ENCODE measurements at places on chromosomes 2 and 18.

DNA sequence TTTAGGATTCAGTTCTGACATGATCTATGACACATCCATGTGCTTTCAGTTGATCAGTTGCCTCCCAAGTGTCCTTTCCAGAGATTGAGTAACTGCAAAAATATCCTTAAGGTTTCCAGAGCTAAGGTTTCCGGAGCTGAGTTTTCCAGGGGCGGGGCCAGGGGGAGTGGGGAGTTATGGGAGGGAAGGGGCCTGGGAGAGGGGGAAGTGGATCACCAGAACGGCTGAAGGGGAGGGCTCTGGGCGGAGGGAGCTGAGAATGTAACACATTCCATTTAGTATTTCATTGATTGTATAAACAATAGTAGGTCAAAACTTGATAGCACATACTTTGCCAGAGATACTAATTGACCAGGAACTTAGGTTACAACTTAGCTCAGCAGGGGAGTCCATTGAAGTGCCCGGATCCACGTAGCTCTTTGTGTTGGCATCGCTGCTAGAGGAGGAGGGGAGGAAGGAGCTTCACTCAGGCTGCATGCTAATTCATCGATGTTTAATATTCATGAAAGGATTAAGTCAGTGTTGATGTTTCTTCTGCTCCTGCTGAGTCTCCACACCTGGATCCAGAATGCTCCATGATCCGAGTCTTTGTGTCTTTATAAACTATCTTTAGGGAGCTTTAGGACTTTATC is 289.8 kb downstream of the ALPK2 start:
- DNase-seq, result no peak

DNA sequence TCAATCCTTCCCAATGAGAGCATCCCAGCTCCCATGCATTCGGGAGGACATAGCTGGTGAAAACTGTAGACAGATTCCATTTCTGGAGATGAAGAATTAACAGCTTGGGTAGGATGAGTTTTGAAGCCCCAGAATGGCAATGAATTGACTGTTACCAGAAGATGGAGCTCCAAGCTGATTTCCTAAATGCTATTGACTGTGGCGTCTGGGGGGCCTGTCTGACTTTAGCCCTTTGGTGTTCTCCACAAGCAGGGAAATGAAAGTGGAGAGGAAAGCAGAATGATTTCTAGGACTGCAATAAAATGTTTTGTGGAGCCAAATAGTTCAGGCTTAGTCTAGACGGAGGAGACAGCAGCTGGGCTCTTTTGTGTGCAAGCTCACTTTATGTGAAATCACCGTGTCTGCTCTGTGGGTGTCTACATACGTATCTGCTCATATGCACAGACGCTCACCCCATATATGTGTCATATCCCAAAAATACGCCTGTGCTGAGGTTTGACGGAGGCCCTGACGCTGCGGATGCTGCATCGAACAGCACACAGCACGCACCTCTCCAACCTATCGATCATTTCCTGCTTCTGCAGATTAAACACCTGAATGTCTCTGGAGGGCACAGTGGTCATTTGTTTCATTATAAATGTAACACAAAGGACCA is 166.4 kb upstream of the PXDN start:
- peak; percentile 83 for DNase-seq

GRCh38 chr2:216849987-216850386 is 9.9 kb downstream of the TNP1 start:
- DNase-seq, result no peak

DNA sequence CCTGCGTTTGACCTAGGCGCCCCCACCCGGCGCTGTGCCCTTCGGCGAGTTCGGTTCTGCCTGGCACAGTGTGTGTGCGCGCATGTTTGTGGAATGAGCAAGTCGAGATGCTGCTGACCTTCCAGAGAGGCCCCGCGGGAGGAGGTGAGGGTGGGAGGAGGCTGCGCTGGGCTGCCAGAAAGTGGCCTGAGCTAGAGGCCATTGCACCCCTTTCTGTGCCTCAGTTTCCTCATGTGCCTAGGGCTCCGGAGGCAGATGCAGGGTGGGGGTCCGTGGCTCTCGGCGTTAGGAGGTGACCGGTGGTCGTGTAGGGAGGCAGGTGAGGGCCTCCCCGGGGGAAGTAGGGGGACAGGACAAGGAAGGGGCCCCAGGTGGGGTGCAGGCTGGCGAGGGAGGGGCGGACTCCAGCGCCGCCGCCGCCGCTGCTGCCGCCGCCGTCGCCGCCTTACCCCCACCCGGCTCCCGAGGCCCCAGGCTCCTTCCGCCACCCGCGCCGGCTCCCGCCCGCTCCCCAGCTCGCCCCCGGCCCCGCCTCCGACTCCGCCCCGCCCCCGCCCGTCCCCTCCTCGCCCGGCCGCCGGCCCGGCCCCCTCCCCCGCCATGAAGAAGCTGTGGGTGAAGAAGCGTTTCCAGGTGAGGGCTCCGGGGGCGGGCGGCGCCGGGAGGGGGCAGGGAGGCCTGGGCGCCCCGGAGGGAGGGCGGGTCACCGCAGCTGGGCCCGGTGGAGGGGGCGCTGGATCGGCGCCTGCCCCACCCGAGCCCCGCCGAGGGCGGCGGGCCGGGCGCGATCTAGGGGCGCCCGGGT is 7.0 kb downstream of the SPEG start:
- peak; percentile 46 for DNase-seq

DNA sequence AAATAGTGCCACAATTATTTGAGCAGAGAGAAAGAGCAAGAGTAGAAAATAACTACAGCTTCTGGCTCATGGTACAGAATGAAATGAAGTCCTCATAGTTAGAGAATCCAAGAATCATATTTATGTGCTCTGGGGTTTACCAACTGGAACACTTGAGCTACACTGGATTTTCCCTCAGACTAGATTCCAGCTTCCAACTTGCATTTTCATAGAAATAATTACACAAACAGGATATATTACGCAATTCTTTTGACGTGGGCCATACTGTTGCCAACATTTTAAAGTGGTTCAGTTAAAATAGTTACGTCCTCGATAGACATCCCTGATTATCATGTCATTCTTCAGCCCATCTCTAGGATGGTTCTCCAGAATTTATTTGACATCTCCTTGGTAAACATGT is 129.2 kb downstream of the ETAA1 start:
- no peak for DNase-seq

GRCh38 chr18:68262690-68263294 is 452.1 kb downstream of the TMX3 start:
- DNase-seq, result no peak

DNA sequence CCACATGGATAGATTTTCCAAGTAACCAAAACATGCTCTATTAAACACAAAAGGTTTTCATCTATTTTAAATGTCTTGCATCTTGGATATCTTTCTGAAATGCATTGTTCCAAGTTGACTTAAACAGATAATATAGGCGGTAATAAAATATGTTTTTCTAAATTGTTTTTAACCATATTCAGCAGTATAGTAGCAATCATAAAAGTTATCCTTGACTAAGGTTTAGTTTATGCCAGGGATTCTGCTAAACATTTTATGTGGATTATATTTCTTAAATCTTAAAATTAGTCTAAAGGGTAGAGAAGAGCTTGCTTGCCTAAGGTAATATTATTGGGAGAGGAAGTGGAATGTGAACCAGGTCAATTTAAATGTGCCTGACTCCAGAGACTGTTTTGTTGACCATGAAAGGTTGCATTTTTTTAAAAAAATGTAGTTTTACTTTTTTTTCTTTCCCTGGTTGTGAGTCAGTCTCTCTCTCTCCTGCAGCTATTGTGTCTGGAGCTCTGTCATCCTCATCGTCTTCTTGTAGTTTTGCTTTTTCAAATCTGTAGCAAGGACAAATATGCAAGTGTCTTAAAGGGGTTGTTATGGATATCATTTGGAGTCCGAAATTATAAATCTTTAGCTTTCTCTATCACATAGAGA is 309.1 kb upstream of the COL3A1 start:
- no peak for DNase-seq

GRCh38 chr18:2981212-2981728 is 31.7 kb downstream of the LPIN2 start:
- no peak for DNase-seq

GRCh38 chr18:11149441-11150270 is at the start of gene PIEZO2:
PIEZO2 (minus strand) TSS chr18:11149569; CDS start chr18:11148588, 981 bp downstream.
- DNase-seq, result no peak

GRCh38 chr2:54290356-54291025 is 34.5 kb upstream of the TSPYL6 start:
- no peak for DNase-seq

DNA sequence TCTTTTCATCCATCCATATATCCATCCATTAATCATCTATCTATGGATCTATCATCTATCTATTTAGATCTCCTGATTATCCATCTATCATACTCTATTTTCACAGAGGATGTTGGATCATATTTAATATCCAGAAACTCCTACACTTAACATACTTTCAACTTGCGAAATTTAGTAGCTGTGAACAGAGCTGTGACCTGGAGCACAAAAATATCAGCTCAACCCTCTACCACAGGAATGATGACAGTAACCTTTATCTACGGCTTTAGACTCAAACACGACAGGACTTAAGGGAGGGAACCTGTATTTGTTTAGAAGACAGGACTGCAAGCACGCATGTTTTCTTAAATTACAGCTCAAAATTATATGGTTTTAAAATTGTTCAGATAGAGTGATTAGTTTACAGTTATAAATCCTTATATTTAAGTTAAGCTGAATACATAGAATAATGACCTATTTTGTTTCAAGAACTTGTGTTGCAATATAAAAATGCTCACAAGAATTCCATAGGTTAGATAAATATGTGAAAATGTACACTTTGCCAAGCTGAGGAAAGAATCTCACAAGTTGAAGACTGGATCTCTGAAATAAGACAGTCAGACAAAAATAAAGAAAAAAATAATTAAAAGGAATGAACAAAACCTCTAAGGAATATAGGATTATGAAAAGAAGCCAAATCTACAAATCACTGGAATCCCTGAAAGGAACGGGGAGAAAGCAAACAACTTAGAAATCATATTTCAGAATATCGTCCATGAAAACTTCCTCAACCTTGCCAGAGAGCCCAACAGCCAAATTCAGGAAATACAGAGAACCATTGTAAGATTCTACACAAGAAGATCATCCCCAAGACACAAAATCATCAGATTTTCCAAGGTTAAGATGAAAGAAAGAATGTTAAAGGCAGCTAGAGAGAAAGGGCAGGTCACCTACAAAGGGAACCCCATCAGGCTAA is 142.0 kb downstream of the COL6A3 start:
- DNase-seq, result no peak

DNA sequence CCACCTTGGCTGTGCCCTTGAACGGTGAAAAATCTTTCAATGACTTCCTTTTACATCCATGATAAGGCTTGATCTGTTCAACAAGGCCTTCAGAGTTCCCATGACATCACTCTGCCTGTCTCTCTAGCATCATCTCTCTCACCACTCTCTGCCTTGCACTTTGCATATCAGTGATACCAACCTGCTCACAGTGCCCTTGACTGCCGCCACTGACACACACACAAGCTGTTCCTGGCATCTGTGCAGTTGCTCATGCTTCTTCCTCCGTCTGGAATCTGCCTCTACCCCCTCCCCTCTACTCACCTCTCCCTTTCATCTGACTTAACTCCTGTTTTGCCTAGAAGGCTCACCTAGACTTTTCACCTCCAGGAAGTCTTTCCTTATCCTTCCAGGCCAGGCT is 79.1 kb upstream of the SEC11C start:
- DNase-seq, result no peak

DNA sequence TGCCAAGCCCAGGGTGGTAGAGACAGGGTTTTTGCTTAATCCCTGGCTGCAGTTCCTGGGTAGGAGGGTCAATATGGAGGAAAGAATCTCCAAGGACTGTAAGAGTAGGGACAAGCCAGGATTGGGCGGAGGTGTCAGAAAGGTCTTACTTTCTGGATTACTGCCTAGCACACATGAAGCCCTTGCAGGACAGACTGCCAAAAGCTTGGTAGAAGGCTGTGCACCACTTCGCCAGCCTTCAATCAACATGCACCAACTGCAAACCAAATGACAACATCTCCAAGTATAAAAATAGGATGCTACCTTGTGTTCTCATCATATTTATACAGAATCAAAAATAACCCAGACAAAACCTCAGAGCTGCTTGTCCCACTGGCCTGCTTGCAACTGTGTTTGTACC is 3.7 kb downstream of the ZNF142 start:
- DNase-seq, result no peak

- no peak for DNase-seq
Observed at GRCh38 chr2:58866040-58866439, 624.9 kb upstream of the FANCL start.

DNA sequence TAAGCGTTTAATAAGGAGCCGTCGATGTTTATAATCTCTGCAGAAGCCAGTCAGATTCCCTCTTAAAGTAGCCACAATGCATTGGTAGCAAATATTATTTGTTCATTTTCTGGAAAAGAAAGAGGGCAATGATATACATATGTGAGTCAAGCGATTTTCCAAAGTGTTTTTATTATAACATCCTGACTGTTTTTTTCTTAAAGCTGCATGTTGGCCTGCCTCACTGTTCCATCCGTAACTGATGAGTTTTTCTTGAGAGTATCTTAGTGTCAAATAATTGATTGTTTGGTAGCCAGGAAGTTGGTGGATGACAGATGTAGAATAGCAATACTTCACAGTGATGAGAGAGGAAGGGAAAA is 3.7 kb downstream of the TSHZ1 start:
- peak; percentile 37 for DNase-seq

DNA sequence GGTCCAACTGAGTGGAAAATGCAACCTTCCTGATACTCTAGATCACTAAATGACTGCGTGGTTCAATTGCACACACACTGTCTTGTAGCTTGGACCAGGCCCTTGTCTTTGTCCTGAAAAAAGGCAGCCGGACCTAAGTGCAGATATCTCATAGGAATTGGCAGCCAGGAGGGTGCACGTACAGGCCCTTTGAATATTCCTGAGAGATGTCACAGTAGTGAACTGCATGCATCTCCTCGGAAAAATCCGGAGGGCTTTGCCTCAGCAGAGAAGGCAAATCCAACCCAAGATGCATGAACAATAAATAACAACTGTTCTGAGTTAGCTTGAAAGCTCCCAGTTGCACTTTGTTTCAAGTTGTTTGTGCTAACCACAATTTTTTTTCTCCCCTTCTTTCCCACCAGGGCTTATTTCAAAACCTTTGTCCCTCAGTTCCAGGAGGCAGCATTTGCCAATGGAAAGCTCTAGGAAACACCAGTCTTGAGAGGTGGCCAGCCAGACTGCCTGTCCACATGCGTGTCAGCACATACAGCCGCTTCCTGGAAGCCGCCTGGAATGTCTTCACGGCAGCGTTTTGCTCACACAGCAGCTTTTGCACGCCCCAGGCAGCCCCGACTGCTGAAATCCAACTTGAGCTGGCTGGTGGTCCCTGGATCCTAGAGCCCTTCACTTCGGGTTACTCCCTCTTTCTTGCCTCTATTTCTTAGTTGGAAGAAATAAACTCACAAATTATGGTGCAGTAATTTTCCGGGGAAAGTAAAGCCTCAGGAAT is 54.4 kb upstream of the FOSL2 start:
- DNase-seq, result no peak

GRCh38 chr18:34818064-34818463 is 108.0 kb downstream of the DTNA start:
- DNase-seq, result no peak
